CD4-positive, alpha-beta T cell treated with Interleukin-15 for 4 hours (primary cell): ENCODE measurements at places on chromosomes 7 and 10.

DNA sequence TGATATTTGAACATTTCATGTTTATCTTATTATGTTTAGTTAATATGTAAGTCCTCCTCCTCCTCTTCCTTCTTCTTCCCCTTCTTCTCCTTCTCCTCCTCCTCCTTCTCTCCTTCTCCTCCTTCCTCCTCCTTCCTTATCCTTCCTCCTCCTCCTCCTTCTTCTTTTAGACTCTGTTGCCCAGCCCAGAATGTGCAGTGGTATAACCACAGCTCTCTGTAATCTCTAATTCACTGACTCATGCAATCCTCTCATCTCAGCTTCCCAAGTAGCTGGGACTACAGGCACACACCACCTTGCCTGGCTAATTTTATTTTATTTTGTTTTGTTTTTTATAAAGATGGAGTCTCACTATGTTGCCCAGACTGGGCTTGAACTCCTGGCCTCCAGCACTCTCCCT, 83.4 kb upstream of the ODAD2 start:
- DNase-seq: no peak

DNA sequence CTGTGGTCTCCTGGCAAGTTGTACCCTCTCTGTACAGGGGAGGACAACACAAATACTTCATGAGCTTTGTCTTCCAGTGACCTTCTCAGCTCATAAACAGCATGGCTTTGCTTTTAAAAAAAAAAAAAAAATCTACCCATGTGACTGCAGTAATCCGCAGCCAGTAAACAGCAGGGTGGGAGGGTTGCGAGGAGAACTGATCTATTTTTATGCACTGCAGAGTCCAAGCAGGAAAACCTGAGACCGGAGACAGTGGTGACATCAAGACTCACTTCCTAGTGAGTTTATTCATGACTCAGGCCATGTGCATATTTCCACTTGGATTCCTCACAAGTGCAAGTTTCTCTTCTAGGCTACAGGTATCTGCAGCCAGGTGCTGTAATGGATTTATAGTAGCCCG, 127.9 kb downstream of the NRF1 start:
- DNase-seq: no peak

- no peak for DNase-seq
Measured at GRCh38 chr10:30987463-30987862, 44.2 kb downstream of the ZNF438 start.

DNA sequence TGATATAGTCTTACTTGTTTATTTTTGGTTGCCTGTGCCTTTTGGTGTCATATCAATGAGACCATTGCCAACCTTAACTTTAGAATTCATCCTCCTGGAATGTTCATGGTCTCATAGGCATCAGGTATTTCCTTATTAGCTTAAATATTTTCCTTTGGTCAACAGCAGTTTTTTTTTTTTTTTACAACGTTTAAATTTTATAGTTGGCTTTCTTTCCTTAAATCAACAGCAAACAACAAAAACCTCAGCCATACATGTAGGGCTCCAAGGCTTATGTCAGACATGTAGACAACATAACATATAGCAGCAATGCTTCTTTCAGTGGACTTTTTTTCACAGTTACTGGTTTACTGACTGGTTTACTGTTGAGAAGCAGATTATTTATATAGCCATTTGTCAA, 22.7 kb downstream of the ENTPD7 start:
- DNase-seq: no peak

DNA sequence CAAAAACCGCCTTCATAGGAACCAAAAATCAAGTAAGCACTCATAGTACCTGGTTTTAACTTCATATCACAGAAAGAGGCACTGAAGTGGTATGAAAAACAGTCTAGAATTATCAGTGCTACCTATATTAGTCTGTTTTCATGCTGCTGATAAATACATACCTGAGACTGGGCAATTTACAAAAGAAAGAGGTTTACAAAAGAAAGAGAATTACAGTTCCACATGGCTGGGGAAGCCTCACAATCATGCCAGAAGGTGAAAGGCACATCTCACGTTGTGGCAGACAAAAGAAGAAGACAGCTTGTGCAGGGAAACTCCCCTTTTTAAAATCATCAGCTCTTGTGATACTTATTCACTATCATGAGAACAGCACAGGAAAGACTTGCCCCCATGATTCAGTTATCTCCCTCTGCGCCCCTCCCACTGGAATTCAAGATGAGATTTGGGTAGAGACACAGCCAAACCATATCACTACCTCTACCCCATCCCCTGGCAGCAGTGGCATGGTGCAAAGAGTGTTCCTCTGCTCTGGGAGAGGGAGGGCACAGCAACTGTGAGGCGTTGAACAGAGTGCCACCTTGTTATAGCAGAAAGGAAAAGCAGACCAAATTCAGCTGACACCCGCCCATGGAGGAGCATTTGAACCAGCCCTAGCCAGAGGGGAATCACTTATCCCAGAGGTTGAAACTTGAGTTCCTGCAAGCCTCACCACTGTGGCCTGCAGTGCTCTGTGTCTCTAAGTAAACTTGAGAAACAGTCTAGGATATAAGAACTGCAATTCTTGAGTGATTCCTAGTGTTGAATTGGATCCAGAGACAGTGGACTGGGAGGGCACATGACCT, 61.9 kb upstream of the PTPRZ1 start:
- no peak for DNase-seq

GRCh38 chr7:149791-150636, 42.4 kb upstream of the FAM20C start:
- no peak for DNase-seq

- DNase-seq: no peak
Measured at GRCh38 chr7:84228526-84228925, 33.9 kb upstream of the SEMA3A start.

GRCh38 chr7:123003539-123004126, 8.1 kb upstream of the TAS2R16 start:
- no peak for DNase-seq

GRCh38 chr7:142808461-142808801, 37.7 kb downstream of the PRSS2 start:
- DNase-seq: no peak

- DNase-seq: no peak
Measured at GRCh38 chr10:133009218-133009950, 67.0 kb upstream of the CFAP46 start.

DNA sequence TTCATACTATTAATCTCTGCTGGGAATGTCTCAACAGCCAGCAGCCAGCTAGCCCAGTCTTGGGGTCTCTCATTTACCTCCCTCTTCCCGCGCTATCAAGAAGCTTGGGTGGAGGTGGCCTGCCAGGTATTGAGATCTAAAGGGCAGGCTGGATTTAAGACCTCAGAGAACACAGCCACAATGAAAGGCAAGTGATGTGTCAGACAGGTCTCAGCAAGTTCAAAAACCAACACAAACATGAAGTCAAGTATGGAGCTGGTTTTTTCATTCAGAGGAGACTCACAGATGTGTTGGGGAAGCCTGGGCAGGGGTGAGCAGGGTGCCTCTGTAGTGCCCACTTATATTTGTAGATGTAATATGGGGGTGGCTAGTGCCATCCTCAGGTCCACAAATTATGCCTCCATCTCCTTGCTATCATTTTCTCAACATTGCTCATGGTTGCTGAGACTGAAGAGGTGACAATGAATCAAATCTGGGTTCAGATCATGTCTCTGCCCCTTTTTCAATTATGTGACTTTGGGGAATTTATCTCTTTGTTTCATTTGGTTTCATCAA, 27.7 kb upstream of the CROT start:
- DNase-seq: no peak

GRCh38 chr10:103199488-103199887, 6.4 kb upstream of the NT5C2 start:
- no peak for DNase-seq

DNA sequence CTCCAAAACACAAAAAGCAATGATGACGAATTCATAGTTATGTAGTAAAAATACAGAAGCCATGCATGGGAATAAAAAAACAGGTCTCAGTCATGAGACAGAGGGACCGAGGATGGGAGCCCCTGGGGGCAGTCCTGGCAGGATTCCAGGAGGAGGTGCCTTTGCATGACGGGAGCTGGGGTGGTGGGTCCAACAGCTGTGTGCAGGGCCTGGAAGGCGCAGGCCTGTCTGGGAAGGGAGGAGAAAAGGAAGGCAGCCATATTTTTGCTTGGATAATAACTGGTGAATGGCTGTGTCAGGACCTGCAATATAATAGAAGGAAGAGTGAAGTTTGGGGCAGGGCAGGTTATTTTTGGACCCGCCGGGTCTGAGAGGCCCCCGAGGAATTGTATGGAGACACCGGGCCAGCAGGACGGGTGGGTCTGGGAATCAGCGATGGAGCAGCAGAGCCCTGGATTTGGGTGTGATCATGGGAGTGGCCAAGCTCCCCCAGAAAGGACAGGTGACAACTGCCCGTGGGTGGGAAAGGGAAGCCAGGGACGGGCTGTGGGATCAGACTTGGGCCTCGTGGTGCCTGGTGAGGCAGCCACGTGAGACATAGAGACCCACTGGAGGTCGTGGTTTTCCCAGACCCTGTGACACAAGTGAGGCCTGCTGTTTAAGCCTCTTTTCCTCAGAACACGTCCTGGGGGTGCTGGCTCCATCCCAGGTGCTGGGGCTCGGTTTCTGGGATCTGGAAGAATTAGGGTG, 2.9 kb upstream of the JAKMIP3 start:
- DNase-seq: no peak

DNA sequence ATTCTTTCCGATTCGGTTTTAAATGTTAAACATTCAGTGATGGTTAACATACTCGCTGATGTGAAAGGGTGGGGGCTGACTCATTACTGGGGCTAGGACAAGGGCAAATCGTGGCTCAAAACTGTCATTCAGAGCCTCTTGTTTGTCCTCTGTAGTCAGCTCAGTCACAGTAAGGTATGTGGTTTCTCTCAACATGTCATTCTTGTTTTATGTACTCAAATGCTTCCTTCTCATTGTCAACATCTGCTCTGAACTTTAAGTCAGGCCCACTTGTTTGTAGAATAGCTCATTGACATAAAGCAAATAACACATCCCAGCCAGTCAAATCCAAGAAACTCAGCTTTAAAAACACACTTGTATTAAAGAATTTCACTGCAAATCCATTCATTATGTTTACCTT, 7.3 kb downstream of the SLC16A9 start:
- DNase-seq: no peak

GRCh38 chr10:60443346-60443745, 53.7 kb upstream of the ANK3 start:
- DNase-seq: no peak

GRCh38 chr7:145434811-145435210, 599.0 kb upstream of the TPK1 start:
- no peak for DNase-seq

DNA sequence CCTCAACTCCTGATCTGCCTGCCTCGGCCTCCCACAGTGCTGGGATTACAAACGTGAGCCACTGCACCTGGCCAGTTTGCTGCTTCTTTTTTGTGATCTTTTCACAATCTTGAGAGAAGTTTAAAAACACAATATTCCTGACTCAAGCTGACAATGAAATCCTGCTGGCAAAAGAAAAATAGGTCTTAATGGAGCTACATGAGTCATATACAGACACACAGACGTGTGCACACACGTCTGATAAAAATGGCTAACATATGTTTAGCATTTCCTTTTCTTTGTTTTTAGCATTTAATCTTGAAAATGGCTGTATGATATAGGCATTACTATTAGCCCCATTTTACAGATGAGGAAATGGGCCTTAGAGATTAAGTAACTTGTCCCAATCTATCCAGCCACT, 29.4 kb upstream of the RAB18 start:
- DNase-seq: no peak

GRCh38 chr7:24917510-24918239, 62.3 kb downstream of the OSBPL3 start:
- no peak for DNase-seq

GRCh38 chr10:130743751-130744271, 567.7 kb downstream of the TCERG1L start:
- no peak for DNase-seq

GRCh38 chr7:80968606-80969005, 49.8 kb upstream of the SEMA3C start:
- no peak for DNase-seq

DNA sequence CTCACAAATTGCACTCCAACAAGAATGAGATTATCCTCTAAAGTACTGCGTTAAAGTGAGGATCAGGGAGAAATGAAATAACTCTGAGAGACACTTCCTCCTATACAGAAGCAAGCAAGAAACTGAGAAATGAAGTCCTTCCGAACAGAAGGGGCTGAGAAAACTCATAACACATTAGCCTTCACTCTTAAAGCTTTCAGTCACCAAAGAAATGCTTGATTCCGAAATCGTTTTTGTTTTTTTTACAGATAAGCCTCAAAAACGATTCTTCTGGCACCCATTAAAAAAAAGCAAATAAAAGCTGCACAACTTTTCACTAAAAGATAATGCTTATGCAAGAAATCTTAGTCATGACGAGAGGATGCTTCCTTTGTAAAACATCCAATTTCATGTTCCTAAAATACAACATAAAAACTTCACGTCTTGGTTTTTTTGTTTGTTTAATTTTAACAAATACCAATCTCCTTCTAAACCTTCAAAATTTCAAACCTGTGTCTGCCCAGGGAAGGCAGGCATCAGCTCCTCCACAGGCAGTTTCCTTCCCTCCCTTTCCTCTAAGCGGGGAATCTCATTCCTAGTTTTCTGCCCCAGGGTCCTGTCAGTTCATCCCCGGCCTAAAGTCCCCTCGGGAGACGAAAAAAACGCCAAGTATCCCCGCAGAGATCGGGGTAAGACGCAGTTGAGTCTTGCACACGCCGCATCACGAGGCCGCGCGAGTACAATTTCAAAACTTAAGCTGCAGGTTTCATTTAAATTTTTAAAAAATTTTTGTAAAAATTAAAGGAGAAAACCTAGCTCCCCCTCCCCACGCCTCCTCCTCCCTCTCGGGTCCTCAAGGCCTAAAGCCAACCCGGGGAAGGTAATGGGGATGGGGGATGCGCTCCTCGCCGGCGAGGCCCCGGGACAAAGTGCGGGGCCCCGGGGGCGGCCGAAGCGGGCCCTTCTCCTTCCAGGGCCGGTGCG, 1.1 kb downstream of the BAZ1B start:
- DNase-seq: no peak

DNA sequence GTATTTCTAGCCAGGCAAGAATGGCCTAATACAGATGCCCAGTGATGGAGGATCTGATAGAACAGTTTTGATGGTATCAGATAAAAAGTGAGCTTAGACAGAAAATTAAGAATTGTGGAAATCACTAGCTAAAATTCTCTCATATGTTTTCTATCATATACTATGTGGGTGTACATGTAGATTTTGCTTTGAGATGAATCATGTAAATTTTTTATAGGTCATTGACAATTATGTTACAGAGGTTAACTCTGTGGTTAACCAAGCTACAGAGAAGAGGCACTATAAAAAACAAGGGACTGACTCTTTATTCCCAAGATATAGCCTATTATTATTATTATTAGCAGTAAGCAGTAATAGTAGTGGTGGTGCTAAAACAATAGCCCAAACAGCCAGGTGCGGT, 156.5 kb downstream of the ITGA8 start:
- DNase-seq: no peak
